ENCODE measurements at places on chromosomes 1 and 21.
A peak's percentile ranks its signal among the peaks of the same experiment; 100 is the strongest.

- peak; percentile 43 for DNase-seq
These were observed 122.8 kb upstream of the USP24 start for GRCh38 chr1:55337801-55338447.

DNA sequence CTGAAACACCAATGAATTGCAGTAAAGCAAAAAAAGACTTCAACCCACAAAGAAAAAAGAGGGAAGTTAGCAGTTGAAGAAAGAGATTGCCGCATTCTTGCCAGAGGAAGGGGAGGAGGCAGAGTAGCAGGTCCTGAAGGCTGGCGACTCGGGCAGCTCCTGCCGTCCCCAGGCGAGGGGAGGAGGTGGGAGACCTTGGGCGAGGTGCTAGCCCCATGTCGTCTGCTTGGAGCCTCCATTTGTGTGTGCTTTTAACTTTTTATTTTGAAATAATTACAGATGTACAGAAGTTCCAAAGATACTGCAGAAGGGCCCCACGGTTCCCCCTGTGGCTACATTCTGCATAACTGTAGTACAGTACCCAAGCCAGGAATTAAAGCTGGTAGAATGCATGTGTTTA lies 6.7 kb downstream of the TRPM2 start:
- no peak for DNase-seq

GRCh38 chr1:59393211-59394180 lies 96.6 kb downstream of the FGGY start:
- peak; percentile 87 for DNase-seq

- DNase-seq: no peak
These were observed 47.1 kb upstream of the PLA2G2C start for GRCh38 chr1:20233394-20233793.

DNA sequence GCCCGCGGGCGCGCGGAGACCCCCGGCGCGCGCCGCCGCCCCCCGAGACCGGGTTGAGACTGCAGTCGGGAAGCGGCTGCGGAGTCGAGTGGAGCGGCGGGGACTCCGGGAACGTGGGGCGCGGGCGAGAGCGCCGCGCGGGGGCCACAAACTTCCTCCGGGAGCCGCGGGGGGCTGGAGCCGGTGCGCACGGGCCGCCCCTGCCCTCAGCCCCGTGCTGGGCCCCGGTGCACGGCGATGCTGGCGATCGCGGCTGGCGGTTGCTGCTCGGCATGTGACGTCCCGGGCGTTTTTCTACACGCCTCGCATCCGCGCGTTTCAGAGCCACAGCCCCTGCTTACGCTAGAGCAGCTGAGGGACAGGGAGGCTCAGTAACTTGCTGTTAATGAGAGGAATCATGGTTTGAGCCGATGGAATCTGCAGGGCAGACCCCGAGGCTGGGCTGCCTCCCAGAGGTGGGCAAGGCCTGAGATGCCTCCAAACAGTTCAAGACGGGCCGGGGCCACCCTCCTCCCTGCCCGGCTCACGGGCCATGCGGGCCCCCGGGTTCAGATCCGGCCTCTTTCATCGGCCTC lies 520 bp downstream of the TMEM201 start:
- DNase-seq: no peak

GRCh38 chr1:229012823-229013222 lies 258.1 kb upstream of the RAB4A start:
- no peak for DNase-seq

DNA sequence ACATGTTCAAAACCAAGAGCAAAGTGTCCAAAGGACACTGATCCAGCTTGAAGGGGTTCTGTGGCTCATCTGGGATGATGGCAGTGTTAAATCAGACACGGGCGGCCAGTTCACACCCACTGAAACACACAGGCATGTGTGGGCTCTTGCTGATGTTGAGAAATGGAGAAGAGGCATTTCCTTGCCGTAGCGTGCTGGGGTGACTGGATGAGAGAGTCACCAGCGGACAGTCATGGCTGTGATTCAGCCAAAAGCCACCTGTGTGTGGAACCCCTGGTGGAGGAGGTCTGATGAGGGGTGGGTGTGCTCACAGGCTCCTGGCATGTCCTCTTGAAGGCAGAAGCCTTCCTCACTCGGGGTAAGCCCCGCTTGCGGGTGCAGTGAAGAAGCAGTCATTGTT lies 7.2 kb downstream of the C1orf35 start:
- DNase-seq: no peak

DNA sequence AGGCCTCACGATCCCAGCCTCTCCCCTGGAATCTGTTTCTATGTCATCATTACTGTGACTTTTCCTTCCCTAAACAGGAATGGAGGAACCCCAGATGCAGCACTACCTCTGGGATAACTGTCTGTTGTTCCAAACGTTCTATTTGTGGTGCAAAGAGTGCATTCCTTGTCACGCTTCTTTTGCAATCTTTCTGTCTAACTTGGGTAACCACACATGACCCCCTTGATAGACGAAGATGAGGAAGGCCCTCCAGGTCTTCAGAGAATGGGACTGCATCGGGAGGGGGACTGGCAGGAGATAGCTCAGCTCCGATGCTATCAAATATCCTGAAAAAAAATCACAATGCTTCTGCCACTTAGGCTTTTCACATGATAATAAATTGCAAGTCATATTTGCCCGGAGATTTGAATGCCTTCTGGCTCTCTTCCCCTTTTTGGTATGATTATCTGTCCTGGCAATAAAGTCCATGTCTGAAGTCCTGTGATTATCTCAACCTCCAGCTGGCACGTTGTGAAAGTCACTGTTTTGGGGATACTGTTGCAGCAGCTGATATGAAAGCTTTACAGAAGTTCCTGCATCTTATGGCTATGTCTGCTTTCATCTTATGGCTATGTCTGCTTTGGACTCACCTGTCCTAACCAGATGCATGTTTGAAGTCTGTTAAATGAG lies 148.7 kb upstream of the LMO4 start:
- DNase-seq: no peak

All from astrocyte of the cerebellum (primary cell).